ENCODE measurements at places on chromosomes 3 and 15.

GRCh38 chr3:197356275-197356674, 57.9 kb upstream of the DLG1 start:
- DNase-seq, result no peak

GRCh38 chr15:91548549-91548948, 305.0 kb upstream of the SLCO3A1 start:
- DNase-seq, result no peak

- DNase-seq, result no peak
These were observed 119.5 kb downstream of the ZNF280D start for GRCh38 chr15:56613811-56614210.

DNA sequence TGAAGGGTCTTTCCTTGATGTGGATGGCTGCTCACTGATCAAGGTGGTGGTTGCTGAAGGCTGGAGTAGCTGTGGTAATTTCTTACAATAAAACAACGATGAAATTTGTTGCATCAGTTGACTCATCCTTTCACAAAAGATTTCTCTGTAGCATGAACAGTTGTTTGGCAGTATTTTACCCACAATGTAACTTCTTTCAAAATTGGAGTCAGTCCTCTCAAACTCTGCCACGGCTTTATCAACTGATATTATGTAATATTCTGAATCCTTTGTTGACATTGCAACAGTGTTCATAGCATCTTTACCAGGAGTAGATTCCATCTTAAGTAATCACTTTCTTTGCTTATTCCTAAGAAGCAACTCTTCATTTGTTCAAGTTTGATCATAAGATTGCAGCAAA, 252.6 kb downstream of the UBE2E2 start:
- DNase-seq, result no peak

- no peak for DNase-seq
These were observed 107.1 kb upstream of the C15orf61 start for GRCh38 chr15:67413770-67414390.

- DNase-seq, result no peak
These were observed 42.0 kb upstream of the TP63 start for GRCh38 chr3:189589179-189589569.

DNA sequence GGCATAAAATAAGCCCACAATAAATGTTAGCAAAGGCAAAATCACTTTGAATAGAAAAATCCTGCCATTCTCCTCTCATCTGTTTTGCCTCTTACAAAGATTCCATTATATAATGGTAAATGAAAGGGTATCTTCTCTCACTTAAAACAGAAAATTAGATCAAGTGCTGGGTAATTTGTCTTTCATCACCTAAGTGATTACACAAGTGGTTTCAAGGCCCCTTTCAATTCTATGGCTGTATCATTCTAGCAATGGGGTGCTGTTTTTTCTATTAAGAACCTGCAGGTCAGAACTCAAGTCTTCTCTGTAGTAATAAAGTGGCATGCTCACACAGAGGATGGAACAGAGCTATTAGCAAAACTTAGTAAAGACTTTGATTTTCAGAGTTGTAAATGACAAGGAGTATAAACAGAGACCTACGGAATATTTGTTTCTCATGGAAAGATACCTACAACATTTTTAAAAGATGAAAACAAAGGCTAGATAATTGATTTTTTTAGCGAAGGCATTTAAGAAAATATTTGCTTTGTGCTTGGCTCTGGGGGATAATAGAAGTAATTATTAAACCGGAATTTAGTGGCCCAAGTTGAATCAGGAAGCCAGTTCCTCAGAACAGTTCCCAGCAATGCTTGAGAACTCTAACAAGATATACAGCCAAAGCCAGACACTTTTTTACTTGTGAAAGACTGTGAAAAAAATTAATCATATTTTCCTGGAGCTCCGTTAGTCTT, 137.4 kb downstream of the CMSS1 start:
- no peak for DNase-seq

- DNase-seq, result no peak
These were observed 20.1 kb upstream of the GOLGA6L2 start for GRCh38 chr15:23467110-23467600.

DNA sequence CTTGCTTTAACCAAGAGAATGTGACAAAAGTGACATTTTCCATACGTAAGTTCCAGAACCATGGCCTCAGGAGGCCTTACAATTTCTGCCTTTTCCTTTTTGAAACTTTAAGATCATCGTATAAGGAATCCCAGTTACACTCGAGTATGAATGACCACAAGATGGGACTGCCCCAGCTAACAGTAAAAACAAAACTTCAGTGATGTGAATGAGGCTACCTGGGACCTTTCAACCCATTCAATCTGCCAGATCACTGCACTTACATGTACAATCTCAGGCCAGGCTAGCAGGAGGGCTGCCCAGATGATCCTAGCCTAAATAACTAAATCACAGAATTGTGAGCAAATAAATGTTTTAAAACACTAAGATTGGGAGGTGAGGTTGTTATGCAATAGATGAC, 328.8 kb downstream of the CNTN6 start:
- no peak for DNase-seq

DNA sequence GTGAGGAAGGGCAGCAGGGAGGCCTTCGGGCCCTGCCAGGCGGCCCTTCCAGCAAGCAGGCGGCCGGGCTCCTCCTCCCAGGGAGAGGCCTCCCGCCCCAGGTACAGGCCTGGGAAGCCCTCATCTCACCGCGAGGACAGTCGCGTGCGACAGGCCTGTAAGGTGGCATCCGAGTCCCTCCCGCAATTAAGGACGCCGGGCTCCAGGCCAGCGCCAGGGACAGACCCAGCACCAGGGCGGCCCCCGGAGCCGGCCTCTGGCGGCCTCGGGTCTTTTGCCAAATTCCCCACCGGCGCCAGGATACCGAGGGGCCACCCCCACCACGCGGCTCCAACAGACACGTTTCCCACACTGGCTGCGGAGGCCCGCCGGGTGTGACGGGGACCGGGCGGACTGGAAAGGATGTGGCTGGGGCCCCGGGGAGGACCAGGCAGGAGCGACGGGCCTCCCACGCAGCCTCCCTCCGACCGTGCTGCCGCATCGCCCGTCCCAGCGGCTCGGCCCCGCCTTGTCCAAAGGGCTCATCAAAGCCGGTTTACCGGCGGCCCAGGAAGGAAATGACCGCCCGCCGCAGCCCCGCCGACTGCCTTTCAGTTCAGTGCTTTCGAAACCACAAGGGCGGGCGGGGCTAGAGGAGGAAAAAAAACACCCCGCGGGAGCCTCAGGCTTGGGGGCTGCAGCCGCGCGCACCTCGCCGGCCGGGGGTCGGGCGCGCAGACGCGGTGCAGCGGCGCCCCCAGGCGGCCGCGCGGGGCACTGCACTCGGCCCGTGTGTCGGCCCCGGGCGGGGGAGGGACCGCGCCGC, 11.3 kb downstream of the XXYLT1 start:
- peak; percentile 91 for DNase-seq

Data from activated T-cell treated with anti-CD3 and anti-CD28 coated beads, Interleukin-2, amount 50 U/mL, for 1 hour (primary cell).